Lower leg skin (tissue), 4 donors: ENCODE measurements at places on chromosomes 5 and 9.
A peak's percentile ranks its signal among the peaks of the same experiment; 100 is the strongest.

- no peak for DNase-seq
Observed at GRCh38 chr9:104606152-104606551, 725 bp upstream of the OR13C2 start.

DNA sequence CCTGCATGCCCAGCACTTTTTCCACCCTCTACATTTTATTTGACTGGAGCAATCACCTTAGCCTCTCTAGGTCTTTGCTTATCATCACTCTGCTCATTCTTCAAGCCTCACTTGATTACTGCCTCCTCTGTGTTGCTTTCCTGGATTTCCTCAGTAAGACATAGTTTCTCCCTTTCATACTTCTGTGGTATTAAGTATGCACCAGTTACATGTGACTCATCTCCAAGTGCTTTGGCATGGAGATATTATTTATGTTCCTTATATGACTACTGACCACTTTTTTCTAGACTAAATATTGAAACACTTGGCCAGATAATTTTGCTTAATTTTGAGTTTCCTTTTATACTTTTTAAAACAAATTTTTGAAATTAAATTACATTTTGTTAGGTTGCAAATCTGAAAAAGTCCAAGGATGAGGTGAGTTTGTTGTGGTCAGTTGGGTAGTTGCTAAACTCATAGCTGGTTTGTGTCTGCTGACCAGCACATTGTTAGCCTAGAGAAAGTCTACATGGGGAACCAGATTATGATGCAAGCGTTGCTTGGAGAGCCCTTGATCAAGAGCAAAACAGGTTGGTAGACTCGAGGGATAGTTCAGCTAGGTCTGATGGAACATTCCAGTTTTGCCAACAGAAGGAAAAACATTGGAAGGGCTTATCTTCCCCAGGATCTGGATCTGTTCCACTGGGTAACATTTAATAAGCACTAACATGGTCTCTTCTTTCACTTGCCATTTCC, 140.2 kb downstream of the TMC1 start:
- no peak for DNase-seq

DNA sequence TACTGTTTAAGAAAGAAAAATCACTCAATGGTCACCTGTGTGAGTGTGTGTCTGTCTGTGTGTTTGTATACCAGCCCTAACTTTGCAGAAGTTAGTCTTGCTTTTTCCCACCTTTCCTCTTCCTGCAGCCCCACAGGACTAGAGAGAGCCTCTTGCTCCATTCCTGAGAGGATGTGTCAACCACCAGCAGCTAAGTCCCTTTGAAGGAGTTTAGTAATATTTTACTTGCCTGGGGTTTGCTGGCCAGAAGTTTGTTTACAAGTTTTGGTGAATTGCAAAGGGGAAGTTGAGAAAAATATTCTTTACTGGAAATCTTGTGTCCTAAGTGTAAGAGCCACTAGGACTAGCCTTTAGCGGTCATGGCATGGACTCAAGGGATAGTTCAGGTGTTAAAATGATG, 316.2 kb downstream of the BRINP1 start:
- DNase-seq, result no peak

- no peak for DNase-seq
Observed at GRCh38 chr9:77906991-77907390, 124.6 kb downstream of the GNAQ start.

GRCh38 chr9:116154976-116155697, 1.5 kb downstream of the PAPPA start:
- DNase-seq, result no peak

- DNase-seq, result no peak
Observed at GRCh38 chr5:171906703-171907590, 99.5 kb downstream of the FBXW11 start.

GRCh38 chr9:134959971-134960310, 42.2 kb upstream of the FCN1 start:
- peak; percentile 71 for DNase-seq

DNA sequence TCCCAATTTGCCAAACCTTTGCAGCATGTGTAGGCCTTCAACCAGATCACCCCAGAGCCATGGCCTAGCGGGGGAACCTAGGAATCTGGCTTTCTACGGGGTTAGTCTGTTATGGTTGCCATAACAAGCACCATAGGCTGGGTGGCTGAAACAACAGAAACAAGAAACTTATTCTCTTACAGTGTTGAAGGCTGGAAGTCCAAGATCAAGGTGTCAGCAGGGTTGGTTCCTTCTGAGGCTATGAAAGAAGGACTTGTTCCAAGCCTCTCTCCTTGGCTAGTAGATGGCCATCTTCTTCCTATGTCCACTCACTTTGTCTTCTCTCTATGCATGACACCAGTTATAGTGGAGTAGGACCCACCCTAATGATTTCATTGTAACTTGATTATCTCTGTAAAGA, 6.1 kb downstream of the FGF1 start:
- DNase-seq, result no peak

DNA sequence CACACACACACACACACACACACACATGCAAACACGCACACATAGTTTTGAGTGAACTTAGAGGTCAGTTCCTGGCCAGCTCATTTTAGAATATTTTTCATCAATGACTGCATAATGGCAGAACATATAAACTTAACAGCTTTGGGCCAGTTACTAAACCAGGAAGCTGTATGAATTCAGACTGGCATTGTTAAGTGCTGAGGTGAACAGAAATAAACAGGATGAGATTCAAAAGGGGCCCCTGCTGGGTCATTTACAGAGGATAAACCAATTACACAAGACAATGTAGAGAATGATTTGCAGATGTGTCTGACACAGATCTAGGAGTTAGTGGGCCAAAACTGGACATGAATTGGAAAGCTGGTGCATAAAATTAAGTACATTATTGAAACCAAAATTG, 44.6 kb downstream of the MARCHF11 start:
- DNase-seq, result no peak

GRCh38 chr9:69018737-69019136, 4.8 kb upstream of the PRKACG start:
- DNase-seq, result no peak

DNA sequence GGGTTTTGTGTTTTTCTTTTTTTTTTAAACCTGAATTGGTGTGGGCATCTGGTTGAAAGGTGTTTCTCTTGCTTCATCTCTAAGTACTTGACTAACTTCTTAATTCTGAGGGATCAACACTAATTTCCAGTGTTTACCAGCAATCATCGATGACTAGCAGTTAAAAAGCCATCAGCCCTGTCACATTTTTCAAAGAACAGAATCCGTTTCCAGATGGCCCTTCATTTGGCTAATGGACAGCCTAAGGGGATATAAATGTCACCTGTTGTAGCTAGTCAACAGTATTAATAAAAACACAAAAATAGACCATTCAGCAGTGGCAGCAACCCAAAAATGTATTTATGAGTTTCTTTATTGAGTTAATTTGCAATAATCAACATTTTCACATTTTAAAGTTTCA, 1076.5 kb downstream of the MAT2B start:
- DNase-seq, result no peak

DNA sequence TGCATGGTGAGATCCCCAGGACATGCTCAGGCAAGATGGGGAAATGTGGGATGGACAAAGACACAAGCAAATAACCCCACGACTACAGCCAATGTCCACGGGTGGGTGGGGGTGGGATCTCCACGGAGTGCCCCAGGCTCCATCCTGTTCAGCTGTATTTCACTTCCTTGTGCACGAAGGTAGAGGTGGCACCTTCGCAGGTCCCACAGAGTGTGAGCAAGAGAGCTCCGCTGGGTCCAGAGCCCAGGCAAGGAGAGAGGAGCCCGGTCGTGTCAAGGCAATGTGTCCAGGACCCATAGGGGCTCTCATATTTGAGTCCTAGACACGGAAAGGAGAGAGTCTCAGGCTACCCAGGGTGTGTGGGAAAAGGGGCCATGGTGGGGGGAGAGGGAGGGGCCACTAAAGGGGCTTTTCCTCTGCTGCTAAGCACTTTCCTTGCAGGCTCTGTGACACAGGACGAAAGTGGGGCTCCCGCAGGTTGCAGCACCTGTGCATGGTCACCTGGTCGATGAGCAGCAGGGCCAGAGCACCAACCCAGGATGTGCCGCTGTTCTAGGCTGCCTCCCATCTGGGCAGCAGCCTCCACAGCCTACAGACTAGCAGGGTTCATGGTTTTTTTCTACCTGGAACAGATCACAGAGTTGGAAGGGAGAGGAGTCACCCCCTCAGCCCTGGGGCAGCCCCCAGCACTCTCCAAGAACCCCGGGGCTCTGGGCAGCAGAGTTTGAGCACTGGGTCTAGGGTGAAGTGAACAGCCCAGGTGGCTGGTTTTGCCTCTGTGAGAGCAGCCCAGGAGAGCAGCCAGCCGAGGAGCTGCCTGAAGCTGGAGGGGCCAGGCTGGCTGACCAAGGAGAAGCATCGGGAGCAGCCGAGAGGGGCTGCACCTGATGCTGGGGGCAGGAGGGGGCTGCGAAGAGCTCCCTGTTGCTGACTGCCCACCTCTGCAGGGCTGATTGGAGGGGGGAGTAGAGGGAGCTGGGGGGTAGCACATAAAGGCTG, 100.7 kb upstream of the MVB12B start:
- DNase-seq, result peak; percentile 69

- no peak for DNase-seq
Observed at GRCh38 chr5:118126159-118126558, 862.2 kb downstream of the DTWD2 start.

GRCh38 chr9:90972057-90972456, 170.4 kb downstream of the SYK start:
- no peak for DNase-seq

GRCh38 chr9:10366171-10366779, 246.5 kb downstream of the PTPRD start:
- DNase-seq, result no peak
